NCI-H460 (cell line): ENCODE measurements at places on chromosomes 3 and 15.

DNA sequence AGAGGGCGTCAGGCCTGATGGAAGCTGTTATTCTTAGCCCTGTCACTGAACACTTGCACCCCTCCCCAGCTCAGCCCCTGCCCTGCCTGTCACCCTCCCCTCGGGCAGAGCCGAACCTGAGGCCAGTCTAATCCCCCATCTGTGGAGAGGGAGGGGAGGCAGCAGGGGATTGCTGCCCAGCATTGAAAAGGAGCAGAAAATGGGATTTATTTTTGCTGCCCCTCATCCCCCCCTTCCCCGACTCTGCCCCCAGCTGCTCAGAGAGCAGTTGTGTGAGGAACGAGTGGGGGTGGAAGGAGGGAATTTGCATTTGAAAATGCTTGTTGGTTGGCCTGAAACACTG is 71.6 kb downstream of the EPHB3 start:
- no peak for DNase-seq

DNA sequence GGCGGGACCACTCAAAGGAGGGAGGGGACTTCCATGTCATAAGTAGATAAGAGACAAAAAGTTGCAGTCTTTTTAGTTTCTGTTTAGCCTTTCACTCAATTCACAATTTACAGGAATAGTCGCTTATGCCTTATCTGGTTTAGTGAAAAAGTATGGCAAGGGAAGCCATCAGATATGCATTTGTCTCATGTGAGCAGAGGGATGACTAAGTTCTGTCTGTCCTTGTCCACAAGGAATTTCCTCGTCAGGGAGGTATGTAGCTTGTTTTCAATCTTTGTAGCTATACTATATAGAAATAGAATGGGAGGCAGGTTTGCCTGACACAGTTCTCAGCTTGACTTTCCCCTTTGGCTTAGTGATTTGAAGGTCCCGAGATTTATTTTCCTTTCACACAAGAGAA is 882.8 kb downstream of the NAALADL2 start:
- DNase-seq = no peak

- DNase-seq = peak; percentile 65
Measured at GRCh38 chr3:27312044-27312668, 57.0 kb downstream of the NEK10 start.

GRCh38 chr15:57095896-57096295 is 177.5 kb downstream of the TCF12 start:
- no peak for DNase-seq

DNA sequence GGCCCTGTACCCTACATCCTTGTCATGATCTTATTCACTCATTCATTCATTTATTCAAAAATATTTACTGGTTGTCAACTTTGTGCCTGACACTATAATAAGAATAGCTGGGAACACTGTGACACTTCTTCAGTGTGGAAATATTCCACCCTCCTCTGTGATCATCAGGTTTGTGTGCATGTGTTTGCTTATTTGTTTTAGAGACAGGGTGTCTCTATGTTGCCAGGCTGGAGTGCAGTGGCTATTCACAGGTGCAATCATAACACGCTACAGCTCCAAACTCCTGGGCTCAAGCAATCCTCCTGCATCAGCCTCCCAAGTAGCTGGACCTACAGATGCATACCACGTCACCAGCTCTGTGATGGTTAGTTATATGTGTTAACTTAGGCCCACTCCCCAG is 50.0 kb upstream of the PLCL2 start:
- DNase-seq = no peak

GRCh38 chr15:70245932-70246622 is 148.4 kb upstream of the TLE3 start:
- DNase-seq = no peak

DNA sequence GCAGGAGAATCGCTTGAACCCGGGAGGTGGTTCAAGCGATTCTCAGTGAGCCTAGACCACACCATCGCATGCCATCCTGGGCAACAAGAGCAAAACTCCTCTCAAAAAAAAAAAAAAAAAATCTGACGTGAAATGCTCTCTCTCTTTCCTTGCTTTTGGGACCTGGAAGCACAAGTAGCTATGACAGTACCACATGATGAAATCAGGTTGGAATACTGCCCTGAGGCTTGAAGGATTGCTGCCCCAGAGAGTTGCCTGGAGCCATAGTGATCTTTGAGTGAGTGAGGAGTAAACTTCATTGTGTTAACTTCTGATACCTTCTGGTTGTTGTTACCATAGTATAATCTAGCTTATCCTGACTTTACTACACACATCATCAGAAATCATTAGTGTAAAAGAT is 23.3 kb downstream of the AKAP13 start:
- peak; percentile 56 for DNase-seq

GRCh38 chr3:171039674-171040073 is 13.2 kb upstream of the SLC2A2 start:
- DNase-seq = no peak

DNA sequence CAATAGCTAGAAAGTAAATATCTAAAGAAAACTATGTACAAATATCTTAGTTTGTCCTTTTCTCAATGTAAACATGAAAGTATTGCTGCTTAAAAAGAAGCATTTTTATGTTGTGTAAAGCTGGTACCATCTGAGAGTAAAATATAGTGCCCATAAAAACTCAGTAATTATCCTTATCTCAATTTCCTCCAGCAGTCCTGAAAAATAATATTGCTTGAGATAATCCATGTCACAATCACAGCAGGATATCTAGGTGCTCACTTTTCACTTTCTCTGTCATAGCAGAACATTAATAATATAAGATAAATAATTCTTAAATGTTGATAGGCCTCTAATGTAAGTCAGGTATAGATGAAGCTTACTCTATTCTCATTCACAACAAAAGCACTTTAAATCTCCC is 285.5 kb downstream of the ZBBX start:
- no peak for DNase-seq

GRCh38 chr15:83410532-83410931 is 36.6 kb upstream of the SH3GL3 start:
- no peak for DNase-seq

DNA sequence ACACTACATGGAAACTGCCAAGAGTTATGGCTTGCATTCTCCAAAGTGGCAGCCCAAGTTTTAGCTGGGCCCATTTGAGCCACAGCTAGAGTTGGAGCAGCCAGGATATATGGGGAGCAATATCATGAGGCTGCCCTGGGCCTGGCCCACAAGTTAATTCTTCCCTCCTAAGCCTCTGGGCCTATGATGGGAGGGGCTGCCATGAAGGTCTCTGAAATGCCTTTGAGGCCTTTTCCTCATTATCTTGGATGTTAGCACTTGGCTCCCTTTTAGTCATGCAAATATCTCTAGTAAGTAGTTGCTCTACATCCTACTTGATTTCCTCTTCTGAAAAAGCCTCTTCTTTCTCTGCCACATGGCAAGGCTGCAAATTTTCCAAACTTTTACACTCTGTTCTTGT is 257.5 kb upstream of the CHRM5 start:
- no peak for DNase-seq

GRCh38 chr3:72289692-72290071 is 504.7 kb upstream of the PROK2 start:
- no peak for DNase-seq

- peak; percentile 20 for DNase-seq
Measured at GRCh38 chr3:168248383-168249204, 152.9 kb upstream of the GOLIM4 start.

- no peak for DNase-seq
Measured at GRCh38 chr15:63180746-63181145, 8.7 kb upstream of the RAB8B start.

DNA sequence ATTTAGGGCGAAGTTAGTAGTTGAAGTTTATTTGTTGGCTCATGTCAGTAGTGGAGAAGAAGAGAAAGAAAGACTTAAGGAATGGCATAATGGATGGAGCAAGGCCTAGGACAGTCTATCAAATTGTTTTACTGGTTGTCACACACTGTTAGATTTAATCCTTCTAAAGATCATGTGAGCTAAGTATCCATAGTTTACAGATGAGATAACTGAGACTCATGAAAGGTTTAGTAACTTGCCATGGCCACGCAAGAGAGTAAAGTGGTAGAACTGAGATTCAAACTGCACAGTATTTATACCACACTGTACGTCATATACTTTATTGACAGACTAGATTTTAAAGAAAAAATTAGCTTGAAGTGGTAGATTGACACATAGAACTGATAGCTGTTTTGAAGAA is 11.4 kb downstream of the SPRED1 start:
- DNase-seq = no peak

- no peak for DNase-seq
Measured at GRCh38 chr3:114081037-114081436, 24.5 kb downstream of the QTRT2 start.

- no peak for DNase-seq
Measured at GRCh38 chr3:83216919-83217594, 1455.6 kb upstream of the GBE1 start.

GRCh38 chr3:14142567-14143270 is 17.9 kb downstream of the TMEM43 start:
- DNase-seq = no peak
